ENCODE measurements at places on chromosomes 2 and 18.

DNA sequence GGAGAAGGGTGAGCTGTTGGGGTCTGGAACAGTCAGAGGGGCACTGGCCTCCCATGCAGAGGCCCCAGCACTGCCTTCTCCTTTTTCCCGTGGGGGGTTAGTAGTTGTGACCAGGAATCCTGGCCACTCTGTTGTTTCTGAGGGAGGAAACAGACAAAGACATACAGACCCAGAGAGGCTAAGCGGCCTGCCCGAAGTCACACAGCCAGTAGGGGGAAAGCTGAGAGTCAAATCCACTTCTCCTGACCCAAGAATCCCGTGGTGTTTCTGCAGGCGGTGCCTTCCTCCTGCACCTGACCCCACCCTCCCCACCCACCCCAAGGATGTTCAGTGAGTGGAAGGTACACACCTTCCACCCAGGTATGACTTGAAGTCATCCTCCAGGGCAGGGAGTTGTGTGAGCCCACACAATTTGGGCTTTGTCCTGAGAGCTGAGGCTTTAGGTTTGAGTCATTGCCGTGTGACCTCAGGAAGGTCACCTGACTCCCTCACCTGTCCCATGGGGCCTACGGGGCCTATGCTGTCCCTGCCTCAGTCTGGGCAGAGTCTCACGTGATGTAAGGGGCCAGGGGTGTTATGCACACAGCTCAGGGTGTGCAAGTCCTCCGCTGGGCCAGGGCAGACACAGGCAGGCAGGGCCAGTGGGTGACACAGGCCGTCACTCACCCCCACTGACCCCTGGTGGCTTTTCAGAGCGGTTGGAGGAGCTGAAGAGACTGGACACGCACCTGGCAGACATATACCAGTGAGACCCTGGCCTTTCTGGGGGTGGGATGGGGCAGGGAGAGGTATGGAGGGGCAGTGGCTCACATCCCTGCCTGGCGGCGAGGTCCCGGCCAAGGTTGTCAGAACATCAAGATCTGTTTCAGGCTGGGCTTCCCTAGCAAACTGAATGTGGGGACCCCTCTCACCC, 5.0 kb downstream of the NT5DC4 start:
- no peak for DNase-seq

GRCh38 chr18:49645196-49645595, 83.3 kb downstream of the LIPG start:
- no peak for DNase-seq

DNA sequence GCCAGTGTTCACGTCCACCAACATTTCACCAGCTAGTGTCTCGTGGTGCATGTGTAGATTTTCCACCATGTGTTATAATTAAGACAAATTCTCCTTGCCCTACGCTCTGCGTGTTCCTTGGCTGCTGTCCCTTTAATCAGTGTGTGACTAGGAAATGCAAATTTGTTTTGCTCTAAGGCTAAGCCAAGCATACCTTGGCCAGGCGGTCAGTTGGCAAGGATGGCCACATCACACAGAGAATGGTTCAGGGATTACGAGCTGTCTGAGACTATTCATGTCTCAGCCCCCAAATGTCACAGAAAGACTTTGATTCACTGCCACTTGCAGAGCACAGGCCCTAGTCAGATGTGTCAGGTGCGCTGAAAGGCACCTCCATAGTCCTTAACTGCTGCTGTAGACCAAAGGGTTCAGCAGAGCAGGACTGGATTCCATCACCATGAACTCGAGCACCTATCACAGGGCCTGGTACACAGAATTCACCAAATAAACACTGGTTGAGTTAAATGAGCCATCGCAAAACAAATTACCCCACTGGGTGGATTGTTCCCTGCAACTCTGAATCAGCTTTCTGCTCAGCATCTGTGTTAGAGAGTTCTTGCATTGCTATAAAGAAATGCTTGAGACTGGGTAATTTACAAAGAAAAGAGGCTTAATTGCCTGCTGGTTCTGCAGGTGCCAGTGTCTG, 128.4 kb downstream of the CABLES1 start:
- DNase-seq = no peak

- DNase-seq = no peak
Measured at GRCh38 chr2:109637749-109638570, 23.8 kb downstream of the SOWAHC start.

- peak; percentile 85 for DNase-seq
Measured at GRCh38 chr2:118974103-118974993, 32.4 kb downstream of the MARCO start.

DNA sequence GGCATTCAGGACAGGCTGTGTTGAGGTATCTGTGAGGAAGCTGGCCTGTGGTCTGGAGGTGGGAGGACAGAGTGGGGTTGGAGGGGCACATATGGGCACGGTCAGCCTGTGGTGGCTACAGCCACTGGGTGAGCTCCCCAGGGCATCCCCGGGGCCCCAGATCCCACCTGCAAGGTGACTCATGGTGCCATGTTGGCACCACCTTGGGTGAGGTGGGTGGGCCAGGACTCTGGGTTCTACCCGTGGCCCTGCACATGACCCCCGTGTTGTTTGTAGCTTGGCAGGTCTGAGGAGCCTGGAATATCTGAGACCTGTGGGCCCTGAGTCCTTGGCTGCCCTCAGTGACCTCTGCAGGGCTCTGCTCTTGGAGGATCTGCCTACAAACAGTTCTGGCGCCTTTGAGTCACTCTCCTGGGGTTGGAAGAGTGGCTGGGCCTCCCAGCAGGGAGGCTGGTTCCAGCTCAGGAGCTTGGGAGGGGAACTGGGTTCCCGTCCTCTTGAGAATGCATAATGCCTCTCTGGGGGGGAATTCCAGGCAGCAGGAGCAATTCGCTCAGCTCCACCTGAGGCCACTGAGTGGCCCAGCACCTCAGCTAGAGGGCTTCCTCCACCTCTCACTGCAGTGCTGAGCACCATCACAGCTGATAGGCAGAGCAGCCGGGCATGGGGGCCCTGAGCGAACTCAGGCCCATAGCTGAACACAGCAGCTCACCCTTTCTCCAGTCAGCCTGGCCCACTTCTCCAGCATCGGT, 105.1 kb downstream of the DYSF start:
- DNase-seq = no peak

- no peak for DNase-seq
Measured at GRCh38 chr2:164928101-164928673, 27.1 kb downstream of the SLC38A11 start.

GRCh38 chr2:62240546-62240945, 44.6 kb downstream of the B3GNT2 start:
- peak; percentile 18 for DNase-seq

DNA sequence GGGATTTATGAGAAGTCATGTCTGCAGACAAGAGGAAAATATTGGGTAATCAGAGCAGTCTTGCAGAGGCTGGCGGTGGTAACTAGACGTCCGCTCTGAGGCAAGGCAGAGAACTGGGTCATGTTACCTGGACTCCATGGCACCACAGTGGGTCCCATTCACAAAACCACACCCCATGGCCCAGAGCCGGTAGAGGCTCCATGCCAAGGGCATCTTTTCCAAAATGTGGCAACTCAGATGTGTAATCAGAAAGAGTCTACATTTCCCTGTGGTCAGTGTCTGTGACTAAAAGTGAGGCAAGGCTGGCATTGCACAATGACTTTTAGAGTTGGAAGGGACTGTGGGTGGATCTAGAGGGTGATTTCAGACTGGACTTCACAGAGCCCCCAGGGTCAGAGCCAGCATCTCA, 113.1 kb downstream of the MREG start:
- DNase-seq = peak; percentile 84

DNA sequence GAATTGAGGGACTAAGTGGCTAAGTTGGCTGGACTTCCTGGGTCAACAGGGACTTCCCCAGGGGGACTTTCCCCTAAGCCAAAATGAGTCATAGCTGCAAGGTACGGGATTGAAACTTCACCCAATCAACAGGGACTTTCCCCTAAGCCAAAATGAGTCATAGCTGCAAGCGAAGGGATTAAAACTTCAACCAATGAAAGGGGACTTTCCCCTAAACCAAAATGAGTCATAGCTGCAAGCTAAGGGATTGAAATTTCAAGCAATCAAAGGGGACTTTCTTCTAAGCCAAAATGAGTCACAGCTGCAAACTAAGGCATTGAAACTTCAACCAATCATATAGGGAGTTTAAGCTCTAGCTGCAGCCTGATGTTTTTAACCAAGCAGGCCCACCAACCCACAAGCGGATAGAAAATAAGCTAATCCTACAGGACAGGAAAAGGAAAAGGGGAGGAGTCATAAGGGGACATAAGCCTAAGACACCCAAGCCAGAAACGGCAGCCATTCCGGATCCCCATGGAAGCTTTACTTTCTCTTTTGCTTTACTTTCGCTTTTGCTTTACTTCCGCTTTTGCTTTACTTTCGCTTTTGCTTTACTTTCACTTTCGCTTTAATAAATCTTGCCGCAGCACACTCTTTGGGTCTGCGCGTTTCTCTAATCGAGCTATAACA, 1375.4 kb upstream of the CELF4 start:
- DNase-seq = no peak

- no peak for DNase-seq
Measured at GRCh38 chr2:149122516-149122915, 84.0 kb downstream of the LYPD6B start.

DNA sequence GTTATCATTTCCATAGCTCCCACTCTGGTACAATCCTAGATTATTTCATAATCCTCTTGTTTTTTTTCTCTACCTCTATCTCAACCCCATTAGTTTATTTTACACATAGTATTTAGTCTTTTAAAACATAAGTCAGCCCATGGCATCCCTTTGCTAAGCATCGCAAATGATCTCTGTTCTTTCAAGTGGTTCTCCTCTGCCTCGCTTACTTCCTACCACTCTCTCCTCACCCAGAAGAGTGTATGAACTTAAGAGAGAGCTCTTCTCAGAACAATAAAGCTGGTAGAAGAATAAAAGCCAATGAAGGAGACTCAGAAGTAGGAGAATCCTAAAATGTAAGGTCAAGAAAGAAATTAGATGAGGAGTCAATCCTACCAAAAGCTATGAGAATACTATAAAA, 12.2 kb upstream of the ITPRID2 start:
- no peak for DNase-seq

- DNase-seq = no peak
Measured at GRCh38 chr18:7608174-7608550, 41.0 kb downstream of the PTPRM start.

GRCh38 chr2:230915319-230915718, 9.7 kb downstream of the GPR55 start:
- no peak for DNase-seq

GRCh38 chr2:95264624-95265023, 9.6 kb upstream of the PROM2 start:
- no peak for DNase-seq
